ENCODE measurements at places on chromosomes 2 and 18.

DNA sequence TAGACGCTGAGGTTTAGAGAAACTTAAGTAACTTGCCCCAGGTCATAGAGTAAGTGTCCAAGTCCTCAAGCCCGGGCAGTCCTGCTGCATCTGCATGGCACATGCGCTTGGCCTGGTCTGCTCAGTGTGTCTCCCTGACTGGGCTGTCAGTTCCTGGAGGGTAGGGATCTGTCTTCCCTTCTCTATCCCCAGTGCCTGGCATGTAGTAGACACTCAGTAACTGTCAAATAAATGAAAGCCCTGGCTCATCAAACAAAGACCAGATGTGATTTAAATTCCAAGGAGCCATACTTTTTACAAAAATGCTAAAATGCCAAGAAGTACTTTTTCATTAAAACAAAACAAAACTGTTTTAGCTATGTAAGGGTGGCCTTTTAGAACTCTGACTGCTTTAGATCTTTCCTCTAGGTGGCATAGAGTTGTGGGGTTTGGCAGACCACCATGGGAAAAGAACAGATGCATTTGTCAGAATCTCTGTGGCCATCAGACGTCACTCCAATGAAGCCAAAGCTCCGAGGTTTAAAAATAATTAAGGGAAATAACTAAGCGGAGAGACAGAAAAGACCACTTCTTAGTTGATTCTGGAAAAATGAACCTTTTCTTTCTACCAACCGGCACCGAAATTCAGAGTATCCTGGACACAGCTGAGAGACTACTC is 34.0 kb downstream of the EPAS1 start:
- DNase-seq, result no peak

DNA sequence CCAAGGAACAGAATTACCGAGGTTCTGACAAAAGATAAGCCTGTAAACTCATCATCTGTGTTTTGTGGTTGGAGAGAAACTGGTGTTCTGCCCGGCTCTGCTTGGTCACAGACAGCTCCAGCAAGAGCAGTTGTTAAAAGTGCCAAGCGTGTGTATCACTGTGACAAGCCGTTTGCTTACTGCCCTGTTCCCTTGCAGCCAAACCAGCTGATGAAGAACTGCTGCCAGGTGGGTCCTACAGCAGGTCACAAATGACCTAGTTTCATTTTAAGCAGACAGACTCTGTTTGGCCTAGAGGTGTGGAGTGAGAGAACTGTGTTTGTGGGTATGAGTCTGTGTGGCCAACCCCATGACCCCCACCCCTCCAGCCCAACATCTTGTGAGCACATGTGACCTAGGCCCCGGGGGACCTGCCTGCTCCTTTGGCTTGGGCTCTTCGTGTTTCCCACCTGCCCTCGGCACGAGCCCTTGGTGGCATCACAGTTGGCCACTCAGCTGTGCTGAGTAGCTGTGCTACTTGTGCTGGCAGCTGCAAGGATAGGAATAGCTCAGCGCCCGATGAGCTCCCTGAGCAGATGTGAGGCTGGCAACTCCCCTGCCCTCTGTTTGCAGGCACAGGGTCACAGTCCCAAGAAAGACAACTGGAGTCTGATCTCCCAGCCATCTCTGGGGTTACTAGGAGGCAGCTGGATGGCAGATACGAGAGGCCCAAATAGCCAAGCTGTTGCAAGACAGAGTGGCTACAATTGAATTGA is 9.7 kb downstream of the OXER1 start:
- no peak for DNase-seq

DNA sequence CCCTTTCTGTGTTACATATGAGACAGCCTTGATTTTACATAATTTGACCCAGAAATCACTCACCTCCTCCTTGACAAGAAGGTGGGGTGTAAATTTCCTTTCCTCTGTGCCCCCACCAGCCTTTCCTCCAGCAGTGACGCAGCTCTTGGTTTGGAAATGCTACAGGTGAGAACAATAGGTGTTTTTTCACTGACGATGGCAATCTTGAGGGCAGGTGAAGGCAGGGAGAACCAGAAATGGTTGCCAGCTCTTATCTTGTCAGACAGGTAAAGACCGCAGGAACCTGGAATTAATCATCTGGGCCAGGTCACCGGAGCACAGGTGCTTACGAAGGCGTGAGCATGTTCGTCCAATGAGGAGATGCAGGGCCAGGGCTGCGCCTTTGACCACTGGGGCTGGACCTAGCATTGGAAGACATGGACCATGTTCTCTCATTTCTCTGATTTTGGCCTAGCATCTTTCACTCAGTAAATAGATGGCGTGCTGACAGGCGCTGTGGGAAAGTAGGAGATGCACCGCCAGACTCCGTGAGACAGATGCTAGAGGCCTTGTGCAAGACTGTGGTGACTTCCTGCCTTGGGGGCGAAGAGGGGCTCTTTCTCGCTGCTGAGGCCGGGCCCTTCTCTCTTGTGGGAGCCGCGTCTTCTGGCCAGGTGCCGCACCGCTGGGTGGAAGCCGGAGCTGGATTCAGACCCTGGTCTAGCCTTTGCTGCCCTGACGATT is 4.0 kb downstream of the CIDEA start:
- DNase-seq, result no peak

DNA sequence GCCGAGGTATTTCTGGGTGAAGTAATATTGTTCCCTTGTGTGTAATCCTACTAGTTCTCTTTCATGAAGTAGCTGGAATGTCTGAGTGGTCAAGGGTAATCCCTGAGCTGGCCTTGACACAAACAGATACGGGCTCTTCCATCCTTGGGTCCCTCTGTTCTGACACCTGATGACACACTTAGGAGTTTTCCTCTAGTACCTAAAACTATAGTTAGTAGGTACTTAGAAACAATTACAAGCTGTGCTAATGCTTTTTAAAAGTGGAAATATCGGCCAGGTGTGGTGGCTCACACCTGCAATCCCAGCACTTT is 59.2 kb upstream of the IL1R1 start:
- no peak for DNase-seq

Data from Daoy (cell line).